Hypothalamus (tissue), 51 donors: ENCODE measurements at places on chromosomes 12 and 14.

DNA sequence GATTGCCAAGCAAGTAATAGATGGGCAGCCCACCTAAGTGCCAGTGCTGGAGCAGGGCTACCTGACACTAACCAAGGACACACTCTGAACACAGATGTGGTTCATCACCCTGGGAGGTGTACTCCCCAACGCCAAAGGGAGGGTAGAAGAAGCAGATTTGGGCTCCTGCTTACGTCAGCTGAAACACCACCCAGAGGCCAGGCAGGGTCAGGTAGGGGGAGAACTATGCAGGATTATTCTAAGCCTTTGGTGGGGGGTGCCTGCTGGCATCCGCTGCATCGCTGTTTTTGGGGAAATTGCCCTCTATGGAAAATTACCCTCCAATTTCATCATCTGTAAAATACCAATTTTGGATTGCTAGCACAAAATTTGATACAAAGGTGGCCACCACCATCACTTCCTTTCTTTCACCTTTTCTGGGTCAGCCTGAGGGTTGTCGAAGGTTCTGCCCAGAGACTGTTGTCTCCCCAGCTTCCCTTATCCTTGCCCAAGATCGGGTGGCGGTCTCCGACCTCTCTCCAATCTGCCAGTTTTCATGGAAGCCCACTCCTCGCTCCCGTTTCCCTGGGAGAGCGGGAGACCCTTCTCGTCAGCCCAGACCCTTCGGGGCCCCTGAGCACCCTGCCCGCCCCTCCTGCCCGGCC, 535 bp downstream of the BIN2 start:
- DNase-seq: no peak

DNA sequence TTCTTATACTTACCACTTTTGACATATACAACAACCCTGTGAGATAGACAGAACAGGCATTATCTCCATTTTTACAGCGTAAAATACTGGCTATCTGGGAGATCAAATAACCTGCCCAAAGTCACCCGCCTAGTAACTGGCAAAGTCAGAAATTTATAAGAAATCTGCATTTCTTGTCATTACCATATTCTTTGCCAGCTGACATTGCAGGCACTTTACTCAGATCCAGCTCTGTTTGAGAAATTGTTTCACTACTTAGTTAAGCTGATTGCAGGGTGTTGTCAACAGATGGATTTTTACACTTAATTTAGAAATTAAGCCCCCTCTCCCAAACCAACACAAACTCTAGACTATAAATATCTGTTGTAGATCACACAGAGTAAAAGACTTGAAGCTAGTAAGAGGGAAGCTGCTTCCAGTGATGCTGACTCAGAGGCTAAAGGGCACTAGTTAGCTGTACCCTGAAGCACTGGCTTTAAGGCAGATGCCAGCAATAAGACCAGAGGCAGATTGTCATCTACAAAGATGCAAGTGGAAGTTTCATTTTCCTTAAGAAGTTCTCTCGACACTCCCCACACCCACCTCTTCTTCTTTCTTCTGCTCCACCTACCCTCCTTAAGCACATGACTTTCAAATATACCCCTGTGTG, 153.1 kb downstream of the ANO6 start:
- DNase-seq: no peak

DNA sequence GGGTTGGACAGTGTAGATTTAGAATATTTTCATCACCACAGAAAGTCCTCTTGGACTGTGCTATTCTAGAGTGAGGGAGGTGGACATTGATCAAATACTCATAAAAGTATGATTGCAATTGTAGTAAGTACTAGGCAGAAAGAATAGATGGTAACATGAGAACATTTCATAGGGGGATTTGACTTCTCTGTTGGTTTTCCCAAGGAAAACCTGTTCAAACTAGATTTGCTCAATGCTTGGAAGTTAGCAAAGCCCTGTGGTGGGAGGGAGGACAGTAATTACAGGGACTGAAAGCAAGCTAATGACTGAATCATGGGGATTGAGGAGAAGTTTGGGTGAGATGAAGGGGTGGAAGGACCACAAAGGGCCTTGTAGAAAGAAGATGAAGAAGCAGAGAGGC, 24.4 kb upstream of the EID3 start:
- no peak for DNase-seq

DNA sequence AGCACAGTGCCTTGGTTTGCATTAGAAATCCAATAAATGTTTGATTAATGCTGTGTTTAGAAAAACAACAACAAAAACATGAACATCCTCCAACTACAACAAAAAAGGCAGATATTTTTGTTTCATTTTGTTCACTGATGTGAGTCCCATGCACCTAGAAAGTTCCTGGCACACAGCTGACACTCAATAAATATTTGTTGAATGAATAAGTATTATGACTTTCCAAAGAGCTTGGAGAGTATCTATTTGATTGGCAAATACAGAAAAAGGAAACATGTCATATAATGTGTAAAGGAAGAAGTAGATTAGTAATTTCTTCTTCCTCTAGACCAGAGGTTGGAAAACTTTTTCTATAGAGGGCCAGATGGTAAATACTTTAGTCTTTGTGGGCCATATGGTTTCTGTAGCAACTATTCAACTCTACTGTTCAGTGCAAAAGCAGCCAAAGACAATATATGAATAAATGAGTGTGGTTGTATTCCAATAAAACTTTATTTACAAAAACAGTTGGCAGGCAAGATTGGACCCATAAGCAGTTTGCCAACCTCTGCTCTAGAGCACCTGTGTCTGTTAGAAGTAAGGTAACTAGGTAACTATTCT, 312.3 kb upstream of the DIO2 start:
- DNase-seq: no peak

- DNase-seq: no peak
Measured at GRCh38 chr12:78388461-78388860, 476.1 kb upstream of the SYT1 start.

DNA sequence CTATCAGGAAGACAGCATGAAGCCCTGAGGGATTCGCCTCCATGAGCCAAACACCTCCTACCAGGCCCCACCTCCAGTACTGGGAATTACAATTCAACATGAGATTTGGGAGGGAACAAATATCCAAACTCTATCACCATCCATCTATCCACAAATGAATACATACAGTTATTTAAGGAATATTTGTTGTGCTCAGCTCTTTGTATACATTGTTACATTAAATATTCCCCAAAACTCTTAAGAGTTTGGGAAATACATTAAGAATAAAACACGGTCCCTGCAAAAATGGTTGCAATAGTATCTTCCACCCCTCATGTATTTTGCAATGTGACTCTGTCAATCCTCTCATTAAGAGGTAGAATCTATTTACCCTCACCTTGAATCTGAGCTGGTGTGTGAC, 109.8 kb upstream of the PLXNC1 start:
- no peak for DNase-seq

DNA sequence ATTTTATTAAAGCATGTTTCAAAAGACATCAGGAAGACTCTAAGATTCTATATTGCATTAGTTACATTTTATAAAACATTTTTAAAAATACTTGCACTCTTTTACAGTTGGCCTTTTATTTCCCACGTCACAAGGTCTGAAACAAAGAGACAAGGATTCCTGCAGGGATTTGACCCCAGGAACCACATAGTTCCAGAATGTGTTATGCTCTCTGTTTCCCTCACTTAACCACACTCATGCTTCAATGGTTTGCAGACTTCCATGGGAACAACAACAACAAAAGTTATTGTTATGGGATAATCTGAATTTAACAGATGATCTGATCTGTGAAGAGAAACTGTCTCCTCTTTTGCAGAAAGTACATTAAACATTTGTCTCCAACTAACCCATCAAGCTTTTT, 104.3 kb upstream of the PPFIA2 start:
- no peak for DNase-seq
